ENCODE measurements at places on chromosomes 4 and X.

DNA sequence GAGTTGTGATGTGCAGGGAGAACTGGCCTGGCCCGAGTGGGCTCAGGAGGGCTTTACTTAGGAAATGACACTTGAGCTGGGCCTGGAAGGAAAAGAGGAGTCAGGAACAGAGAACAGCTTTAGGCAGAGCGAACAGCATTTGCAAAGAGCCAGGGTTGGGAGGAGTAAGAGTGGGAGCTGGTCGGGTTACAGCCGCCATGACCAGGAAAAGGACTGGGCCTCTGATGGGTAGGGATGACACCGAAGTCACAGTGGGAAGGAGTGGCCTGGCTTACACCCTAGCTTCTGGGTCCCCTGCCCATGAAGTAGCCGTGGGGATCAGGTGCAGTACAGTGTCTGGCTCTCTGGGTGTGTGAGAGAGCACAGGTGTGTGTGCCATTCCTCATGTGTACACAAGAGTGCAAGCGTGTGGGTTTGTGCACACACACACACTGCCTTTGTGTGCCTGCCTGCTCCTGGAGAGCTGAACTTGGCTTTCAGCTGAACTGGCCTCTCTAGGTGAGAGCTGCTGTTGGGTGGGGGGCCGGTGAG lies 31.6 kb downstream of the TRMT44 start:
- no peak for DNase-seq

DNA sequence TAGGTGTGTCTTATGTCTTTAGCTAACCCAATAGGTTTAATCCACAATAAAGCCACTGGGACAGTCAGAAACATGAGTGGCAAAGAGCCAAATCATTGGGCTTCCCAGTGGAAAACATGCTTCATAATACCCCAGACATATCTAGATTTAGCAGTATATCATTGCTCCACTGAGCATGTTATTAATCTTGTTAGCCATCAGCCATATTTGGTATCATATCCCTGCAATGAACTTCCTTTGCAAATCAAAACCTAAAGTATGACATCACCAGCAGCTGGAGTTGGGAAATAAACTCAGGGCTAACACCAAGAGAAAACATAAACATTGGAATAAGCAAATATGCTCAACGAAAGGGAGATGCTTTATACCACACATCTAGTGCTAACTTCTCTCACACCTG lies 280.8 kb upstream of the NOCT start:
- no peak for DNase-seq

DNA sequence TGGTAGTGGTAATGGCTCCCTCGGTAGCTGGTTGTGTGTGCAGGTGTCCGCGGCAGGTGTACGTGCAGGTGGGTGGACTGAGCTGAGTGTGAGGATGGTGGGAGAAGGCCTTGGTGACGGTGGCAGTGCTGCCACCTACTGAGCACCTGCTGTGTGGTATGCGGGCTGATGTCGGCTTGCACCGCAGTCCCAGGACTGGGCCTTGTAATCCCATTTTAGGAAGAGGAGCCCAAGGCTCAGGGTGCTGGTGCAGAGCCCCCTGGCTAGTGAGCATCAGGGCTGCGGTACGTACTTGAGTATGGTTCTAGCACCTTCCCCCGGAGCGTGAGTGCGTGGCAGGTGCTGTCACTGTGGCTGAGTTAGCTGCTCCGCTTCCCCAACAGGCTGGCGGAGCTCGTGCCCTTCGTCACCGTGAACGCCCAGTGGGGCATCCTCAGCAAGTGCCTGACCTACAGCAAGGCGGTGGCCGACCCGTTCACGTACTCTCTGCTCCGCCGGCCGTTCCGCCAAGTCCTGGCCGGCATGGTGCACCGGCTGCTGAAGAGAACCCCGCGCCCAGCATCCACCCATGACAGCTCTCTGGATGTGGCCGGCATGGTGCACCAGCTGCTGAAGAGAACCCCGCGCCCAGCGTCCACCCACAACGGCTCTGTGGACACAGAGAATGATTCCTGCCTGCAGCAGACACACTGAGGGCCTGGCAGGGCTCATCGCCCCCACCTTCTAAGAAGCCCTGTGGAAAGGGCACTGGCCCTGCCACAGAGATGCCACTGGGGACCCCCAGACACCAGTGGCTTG lies 5.7 kb upstream of the CPZ start:
- DNase-seq, result no peak

DNA sequence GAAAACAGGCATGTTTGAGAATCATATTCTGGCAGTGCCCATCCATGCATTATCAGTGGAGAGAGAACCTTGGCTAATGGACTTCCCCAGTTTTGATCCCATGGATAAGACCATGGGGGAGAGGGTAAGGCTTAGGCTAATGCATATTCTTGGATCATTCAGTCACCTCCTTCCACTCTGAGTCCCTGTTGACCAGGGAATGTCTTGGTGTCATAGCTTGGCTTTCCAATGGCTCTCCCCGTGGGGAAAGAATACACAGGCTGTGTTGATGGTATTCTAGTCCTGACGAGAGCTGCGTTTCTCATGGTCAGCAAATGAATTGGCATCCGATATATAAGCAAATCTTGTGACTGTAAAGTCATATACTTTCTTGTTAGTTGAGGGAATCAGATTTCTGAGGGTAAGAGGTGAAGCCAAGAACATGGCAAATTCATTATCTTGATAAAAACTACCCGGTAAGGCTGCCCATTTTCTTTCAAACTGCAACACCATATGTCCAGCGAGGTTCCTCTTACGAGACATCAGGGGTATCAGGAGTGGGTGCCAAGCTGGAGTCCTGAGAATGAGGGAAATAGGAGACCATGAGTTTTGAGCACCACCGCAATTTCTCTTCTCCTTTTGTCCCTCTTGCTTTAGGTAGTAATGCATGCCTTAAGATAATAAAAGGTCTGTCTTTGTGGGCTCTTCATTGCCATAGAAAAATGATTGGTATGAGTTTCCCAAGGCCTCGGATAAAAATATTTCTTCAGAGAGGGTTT lies 18.0 kb downstream of the RHOH start:
- no peak for DNase-seq

- DNase-seq, result no peak
These were observed 87.9 kb downstream of the LRRC66 start for GRCh38 chr4:51932261-51932660.

Data from SK-N-DZ (cell line).